ENCODE measurements at places on chromosomes 3 and 15.

DNA sequence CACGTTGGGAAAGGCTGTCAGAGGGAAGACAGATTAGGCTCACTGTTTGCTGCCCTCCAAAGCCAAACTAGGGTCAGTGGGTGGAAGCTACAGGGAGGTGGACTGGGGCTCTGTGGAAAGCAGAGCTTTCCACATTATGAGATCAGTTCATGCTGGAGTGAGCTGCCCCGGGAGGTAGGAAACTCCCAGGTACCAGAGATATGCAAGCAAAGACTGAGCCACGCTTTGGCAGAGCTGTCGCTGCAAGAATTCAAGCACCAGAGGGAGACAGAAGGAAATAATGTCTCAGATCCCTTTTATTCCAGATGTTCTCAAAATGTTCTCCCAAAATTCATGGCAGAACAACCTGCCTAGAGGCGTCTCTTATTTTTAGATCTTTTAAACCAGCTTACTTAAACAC, 286.6 kb downstream of the WDR72 start:
- no peak for DNase-seq

DNA sequence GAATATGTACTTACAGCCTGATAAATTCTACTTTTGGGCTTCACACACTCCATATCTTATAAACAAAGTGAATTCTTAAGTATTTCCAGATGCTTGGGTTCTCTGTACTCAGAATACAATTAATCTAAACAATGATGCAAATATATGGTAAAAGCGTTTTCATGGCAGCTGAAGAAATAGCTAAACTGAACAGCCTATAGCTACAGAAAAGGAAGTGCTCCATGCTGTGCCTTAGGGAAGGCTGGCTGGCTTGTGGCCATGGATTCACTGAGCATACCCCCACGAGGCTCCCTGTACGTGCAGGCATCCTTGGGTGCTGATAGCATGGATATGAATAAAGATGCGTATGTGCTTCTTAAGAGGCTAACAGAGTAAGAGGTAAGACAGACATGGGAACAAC, 264.0 kb downstream of the KLF13 start:
- DNase-seq = no peak

DNA sequence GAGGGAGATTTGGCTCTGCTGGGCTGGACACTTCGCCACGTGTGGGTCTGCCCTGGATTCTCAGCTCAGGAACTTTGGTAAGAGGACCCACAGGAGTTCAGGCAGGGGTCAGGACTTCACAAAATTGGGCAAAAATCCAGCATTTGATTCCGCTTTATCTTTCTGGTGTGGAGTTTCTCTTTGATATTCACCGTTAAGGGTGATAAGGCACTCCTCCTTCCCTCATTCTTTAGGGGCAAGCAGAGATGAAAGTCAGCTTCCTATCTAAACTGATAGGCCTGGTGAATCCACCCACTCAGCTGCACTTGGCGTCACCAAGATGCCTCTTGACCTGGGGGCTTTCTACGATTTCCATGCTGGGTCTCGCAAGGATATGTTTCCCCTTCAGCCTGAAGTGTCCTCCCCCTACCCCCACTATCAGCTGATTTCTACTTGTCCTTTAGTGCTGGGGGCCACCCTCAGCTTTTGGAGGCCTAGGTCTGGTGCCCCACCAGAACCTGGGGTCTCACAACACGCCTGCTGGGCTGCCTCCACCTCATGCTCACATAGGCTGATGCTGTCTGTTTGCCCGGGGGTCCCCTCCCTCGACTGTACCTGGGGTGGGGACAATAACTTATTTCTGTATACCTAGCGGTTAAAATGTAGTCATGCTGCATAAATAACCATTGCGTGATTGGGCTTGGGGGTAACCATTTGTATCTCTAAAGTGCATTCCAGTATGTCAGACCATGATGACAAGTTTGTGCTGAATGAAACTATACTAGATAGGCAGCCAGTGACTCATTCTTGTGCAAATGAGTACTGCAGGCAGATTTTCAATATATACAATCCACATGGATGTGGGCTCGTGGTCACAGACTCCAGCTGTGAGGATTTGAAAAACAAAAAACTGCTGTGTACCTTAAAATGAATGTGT, 248.3 kb downstream of the ADAMTS17 start:
- no peak for DNase-seq

DNA sequence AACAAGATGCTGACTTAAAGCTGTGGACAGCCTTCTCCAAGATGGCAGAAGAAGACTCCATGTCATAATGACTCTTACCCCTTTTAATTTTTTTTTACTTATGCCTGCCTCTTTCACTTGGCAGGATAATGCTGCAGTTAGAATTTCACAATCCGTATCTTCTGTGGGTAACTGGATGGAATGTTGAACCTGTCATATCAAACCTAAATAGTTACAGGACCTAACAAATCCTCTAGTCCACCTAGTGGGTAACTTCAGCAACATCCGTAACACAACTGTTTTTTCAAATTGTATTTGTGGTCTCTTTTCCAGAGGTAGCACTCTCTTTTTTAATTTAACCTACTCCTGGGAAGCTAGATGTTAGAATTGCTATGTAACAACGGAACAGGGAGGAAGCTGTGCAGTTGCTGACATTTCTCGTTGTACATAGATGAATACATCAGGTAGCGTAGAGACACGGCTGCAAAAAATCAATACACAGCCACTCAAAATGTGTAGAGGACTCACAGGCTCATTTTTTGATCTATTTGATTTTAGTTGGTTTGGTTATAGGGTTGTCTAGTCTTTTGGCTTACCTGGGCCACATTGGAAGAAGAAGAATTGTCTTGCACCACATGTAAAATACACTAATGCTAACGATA, 43.9 kb upstream of the TRPM1 start:
- no peak for DNase-seq

GRCh38 chr3:165259541-165260193, 63.5 kb upstream of the SLITRK3 start:
- DNase-seq = no peak

GRCh38 chr15:92846741-92847140, 53.4 kb upstream of the CHD2 start:
- DNase-seq = no peak

GRCh38 chr3:61919371-61919770, 358.0 kb downstream of the PTPRG start:
- no peak for DNase-seq

All from smooth muscle cell of the brain vasculature (primary cell).